AG08395 (cell line): ENCODE measurements at places on chromosomes 12 and 14.

GRCh38 chr14:69808919-69809808 is 12.1 kb upstream of the SLC10A1 start:
- DNase-seq = no peak

- no peak for DNase-seq
Measured at GRCh38 chr14:23406725-23407355, 1.2 kb downstream of the MYH6 start.

DNA sequence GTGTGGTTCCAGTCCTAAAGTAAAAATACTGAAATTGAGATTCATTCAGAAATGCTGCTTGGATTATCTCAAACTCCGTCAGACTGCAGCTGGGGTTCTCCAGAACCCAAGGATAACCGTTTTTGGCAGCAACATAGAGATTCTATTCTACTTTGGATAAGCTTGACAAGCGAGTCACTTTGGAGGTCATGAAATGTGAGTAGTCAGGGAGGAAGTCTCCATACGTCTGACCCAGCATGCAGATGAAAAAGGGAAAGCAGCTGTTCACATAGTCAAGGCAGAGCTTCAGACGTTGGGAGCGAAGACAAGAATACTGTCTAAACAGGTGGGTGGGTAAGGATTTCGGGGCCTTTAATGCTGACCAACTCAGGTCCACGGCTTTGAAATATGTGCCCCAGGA is 14.9 kb upstream of the HSP90B1 start:
- DNase-seq = no peak

DNA sequence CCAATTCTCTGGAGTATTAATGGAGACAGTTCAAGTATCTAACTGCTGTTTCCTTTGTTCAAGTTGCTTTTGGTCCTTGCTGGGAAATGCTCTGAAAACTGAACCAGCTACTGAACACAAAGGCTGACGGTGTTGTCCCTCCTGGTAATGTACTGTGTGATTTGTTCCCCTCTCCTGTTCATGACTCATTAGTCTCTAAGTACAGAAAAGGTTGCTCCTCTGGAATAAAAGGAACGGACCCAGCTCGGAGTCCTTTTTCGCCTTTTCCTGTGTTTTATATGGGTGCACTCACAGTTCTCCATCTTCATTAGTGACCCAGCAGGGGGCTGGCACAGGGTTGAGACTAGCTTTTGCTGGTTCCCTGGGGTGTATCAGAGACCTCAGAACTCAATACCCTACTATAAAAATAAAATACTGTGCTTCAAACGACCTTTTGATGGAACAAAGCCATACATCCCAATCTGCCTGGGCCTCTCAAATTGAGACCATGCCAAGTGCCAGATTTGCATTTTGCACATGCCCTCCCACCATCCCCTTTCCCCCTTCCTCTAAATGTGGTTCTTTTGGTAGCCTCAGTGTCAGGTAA is 269.7 kb downstream of the RAD51B start:
- no peak for DNase-seq

DNA sequence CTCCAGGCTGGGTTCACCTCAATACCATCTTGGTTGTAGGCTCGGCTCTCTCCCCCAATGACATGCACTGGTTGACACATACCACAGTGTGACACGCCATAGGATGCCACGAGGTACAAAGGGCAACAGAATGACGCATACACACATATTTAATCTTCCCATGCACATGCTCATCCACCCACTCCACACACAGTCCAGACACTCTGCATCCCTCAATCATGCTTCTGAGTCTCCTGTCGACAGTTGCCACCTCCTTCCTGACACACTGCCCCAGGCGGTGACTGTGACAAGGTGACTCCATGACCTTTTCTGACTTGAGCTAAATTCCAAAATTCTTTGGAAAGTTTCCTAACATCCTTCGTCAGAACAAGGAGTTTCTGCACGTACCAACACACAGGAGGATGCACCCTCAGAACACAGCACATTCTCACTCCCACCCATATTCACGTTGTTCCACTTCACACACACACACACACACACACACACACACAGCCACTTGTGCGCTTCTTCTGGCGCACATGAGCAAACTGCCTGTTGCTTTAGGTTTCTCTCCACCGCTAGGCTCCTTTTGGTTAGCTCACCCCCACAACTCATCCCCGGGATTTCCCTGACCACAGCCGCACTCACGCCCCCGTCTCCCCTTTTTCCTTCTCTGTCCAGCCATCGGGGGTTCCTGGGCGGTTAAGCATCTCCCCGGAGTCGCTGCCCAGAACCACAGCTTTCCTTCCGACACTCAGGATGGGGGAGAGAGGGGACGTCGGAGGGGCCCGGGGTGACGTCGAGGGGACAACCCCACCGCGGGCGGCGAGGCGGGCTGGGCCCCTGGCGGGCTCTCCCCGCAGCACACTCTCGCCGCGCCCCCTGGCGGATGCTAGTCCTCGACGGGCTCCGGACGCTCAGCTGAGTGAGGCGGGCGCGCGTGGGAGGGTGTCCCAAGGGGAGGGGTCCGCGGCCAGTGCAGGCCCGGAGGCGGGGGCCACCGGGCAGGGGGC is 536 bp upstream of the WNT1 start:
- DNase-seq = peak; percentile 59

- no peak for DNase-seq
Measured at GRCh38 chr12:122687086-122687485, 16.1 kb downstream of the HCAR2 start.

- peak; percentile 84 for DNase-seq
Measured at GRCh38 chr14:98953551-98954348, 318.2 kb downstream of the BCL11B start.

DNA sequence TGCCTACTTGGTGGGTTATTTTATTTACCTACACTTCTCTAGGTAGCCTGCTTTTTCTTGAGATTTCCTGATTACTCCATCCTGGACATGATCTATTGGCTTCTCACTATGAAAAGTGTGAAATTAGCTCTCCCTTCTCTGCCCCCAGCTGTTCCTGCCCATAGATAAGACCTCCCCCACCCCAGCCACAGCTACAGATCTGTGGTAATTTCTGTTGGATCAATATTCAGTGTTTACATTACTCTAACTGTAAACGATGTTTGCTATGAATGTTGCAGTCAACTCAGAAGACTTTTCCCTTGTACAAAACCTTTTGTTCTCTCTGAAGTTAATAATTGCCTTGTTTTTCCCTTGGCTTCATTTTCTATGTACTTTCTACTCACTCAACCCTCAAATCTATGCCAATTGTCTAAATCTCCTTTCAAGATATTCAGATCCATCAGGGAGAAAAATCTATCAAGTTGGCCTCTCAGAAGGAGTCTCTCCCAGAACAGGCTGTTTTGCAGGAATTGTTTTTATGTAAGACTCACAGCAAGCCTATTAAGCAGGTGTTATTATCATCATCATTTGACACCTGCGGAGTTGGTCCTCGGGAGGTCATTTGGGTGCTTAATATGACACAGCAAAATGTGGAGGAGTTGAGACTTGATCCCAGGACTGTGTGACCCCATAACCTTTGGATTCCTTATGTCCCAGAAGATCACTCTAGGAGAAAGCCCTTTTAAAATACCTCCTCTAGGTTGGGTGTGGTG is 227.4 kb downstream of the SUDS3 start:
- DNase-seq = no peak

GRCh38 chr12:31531893-31532292 is 59.0 kb downstream of the DENND5B start:
- DNase-seq = no peak

GRCh38 chr14:31026450-31027235 is 464 bp upstream of the STRN3 start:
- peak; percentile 97 for DNase-seq

DNA sequence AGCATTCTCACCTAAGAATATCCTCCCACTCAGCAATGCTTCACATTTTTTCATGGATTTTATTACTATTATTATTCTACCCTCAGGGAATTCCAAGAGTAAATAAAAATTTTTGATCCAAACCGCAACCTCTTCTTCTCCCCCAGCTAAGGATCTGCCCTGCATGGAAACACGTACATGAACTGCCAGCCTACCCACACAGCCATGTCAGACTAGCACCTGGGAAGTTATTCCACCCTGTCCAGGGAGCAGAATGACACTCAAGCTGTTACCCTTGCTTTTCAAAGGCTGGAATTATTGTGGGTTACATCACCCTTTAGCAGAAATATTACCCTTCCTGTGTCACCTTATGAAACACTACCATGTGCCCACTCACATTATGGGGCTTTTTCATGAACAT is 227.3 kb upstream of the USP15 start:
- no peak for DNase-seq

DNA sequence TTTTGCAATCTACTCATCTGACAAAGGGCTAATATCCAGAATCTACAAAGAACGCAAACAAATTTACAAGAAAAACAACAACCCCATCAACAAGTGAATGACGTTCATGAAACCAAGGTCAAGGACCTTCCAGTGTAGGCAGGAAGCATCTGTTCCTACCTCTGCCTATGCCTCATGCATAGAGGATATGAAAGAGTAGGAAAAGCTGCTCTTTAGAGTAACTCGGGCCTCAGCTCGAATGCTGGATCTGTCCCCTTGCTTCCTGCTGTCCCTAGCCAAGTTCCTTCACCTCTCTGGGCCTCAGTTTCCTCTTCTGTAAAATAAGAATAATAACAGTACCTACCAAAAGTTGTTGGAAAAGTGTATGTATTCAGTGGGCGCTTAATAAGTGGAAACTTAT is 65.0 kb downstream of the FOXN4 start:
- DNase-seq = no peak

- DNase-seq = no peak
Measured at GRCh38 chr14:73162251-73162650, 25.9 kb downstream of the PSEN1 start.

- no peak for DNase-seq
Measured at GRCh38 chr14:36671149-36671548, 9.5 kb downstream of the PAX9 start.

DNA sequence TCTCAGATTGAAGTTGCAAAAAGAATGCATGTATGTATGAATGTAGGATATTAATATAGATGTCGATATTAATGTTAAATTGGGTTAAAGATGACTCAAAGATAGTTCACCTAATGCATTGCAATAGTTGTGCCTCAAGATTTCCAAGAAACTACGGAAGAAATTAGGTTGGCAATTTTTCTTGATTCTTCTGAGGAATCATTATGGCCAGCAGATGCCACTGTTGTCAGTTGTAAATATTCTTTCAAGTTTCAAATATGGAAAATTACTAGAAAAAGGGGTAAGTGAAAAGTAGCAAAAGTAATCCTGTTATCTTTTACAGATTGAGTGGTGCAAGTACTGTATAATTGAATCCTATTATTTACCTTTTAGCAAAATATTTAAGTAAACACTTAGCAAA is 202.1 kb downstream of the ADAMTS20 start:
- no peak for DNase-seq

DNA sequence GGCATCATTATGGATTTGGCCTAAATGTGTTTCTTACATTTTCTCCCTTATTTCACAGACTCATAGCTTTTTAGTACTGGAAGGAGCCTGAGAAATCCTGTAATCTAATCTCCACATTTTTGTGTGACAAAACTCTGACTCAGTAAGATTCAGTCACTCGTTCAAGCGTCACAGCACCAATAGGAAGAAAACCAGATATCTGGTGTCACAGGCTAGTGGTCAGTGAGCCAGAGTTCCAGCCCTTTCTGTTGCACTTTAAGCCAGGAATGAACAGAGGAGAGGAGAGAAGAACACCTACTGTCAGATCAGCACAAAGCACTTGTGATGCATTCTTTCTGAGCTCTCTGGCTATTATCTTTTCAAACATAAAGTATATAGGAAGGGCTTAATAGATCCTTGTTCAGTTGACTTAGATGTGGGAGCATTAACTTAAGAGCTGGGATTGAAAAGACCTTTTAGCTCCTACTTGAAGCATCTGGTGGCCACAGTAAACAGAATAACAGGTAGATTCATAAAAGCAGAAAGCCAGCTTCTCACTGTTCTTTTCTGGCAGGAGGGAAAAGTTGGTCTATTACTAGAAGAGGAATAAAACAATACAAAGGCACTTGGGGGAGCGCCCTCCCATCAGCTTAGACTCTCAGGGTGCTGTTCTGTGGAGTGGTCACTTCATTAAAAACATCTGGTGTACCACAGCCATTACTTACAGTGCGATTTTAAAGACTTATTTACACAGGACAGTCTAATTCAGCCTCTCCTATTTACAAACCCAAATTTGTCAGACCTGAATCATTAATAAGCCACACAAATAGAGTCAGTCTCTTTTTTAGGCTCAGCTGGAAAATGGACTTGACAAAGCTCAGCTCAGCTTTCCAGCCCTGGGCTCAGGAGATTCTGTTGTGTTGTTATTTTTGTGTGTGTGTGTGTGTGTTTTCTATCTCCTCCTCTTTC is 12.2 kb upstream of the NID2 start:
- DNase-seq = peak; percentile 86

- DNase-seq = no peak
Measured at GRCh38 chr14:62921466-62921865, 123.8 kb downstream of the KCNH5 start.

DNA sequence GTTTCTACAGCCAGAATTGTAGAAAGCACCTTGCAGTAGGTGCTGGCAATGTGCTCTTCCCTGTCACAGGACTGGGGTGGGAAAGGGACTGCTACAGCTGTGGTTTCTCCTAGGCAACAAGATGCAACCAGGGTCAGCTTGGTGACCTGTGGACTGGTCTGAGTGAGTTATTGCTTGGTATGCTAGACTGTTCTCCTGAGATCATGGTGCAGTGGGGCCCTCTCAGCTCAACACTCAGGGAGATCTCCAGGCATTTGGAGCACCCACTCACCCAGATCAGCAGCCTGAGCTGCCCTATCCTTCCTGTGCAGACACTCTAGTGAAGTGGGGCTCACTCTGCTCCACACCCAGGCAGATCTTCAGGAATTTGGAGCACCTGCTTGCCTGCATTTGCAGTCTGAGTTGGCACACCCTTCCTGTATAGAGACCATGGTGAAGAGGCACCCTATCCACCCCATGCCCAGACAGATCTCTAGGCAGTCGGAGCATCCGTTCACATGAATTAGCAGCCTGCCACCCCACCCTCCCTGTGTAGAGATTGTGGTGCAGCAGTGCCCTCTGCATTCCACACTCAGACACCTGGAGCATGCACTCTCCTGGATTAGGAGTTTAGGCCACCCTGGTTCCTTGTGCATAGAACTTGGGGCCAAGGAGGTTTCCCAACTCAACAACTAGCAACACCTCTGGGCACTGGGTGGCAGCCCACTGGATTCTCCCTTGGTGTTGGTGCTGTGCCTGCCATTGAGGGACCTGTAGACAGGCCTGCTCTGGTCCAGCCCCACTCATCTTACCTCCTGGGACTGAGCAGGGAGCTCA is 3.8 kb upstream of the FAM186B start:
- DNase-seq = no peak

DNA sequence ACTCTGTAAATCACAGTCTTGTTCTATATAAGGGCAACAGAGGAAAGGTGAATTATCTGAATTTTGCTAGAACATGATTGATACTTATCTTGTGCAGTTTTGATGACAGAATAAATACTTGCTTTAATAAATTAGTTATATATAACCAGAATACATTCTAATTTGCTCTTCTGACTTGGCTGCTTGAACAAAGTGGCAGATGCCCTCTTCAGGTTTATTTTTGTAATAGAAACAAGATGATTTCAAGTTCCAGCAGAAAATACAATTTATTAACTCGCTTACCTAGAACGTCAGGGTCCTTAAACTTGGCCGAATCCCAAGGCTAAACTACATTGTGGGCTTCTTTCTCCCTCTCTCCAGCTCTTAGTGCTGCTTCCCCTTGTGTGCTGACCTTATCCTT is 57.6 kb upstream of the SSTR1 start:
- DNase-seq = no peak

- DNase-seq = peak; percentile 44
Measured at GRCh38 chr12:2154050-2154449, 101.3 kb downstream of the CACNA1C start.

GRCh38 chr12:21539797-21540196 is 13.7 kb downstream of the SPX start:
- no peak for DNase-seq

- no peak for DNase-seq
Measured at GRCh38 chr12:89693639-89694202, 14.9 kb downstream of the ATP2B1 start.
